Activated naive CD4-positive, alpha-beta T cell (primary cell): ENCODE measurements at places on chromosomes 5 and 9.

DNA sequence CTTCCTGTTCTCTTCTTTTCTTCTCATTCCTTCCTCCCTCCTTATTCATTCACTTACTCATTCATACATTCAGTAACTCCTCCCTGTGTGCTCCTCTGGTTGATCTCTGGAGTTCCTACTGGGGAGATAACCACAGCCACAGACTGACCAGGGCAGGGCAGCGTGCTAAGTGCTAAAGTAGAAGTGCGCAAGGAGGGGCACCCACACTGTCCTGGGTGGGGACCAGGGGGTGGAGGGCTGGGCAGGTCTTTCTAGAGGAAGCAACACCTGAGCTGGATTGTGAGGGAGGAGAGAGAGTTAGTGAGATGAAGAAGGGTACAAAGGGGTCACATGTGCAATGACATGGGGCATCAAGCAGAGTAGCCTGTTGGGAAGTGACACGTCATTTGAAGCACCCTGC lies 13.8 kb downstream of the ENHO start:
- no peak for DNase-seq

DNA sequence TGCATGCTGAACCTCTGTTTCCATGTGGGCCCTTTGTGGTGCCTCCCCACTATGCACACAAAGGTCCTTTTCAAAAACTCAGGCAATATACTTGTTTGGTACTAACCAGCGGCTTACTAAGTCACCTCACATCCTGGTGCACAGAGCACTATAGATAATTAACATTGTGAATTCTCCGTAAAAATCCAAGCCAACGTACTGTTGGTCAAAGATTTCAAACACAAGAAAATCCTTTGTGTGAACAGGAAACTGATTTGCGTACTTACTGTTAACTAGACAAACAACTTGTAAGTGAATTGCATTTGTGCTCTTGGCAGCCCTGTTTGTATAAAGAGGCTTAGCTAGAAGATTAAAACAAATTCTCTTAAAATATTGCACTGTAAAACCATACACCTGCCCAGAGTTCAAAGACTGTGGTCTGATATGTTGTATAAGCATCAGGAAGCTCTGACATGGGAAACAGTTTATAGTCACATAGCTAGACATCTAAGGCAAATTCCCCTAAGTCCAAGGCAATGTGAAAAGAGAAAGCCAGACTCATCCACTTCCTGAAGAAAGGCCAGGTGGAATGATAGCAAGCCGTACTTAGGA lies 125.0 kb upstream of the SLC12A2 start:
- DNase-seq = no peak

DNA sequence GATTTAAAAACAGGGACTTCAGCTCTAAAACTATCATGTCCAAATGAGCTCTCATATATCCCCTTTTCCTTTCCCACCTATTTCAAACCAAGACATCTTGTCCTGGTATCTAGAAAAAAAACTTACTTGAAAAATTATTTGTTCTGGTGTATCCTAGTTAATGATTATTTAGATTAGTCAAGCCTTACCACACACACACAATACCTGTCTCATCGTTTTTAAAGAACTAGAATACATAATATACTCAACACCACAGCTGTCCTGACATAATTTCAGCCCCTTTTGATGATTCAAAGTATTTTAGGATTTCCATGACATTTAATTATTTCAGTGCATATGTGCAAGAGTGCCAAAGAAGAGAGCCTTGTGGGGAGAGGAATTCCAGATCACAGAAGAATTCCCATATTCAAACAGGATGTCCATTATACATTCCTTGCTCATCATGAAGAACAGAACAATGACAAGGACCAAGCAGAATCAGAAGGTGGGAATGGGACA lies 233.7 kb downstream of the SMARCA2 start:
- no peak for DNase-seq

DNA sequence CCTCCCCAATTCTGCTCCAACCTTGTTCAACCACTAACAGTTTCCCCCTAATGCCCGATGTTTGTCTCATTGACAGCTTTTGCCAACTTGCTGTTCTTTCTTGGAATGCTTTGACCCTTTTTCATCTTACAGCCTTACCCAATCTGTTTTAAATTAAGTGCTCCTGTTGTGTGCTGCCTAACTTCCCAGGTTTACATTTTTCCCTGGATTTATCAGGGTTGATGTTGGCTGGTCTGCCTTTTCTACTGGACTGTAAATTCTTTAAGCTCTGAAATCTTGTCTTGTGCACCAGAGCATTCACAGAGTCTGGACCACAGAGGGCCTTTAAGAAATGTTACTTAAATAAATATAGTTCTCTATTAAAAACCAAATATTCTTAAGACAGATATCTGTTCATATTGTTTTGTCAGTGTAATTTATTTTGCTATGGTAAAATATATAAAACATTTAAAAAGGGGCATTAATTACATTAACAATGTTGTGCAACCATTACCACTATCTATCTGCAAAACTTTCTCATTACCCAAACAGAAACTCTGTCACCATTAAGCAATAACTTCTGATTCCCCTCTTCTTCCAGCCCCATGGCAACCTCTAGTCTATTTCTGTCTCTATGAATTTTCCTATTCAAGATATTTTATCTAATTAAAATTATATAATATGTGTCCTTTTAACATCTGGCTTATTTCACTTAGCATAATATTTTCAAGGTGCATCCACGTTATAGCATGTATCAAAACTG lies 73.0 kb downstream of the OSTF1 start:
- no peak for DNase-seq

DNA sequence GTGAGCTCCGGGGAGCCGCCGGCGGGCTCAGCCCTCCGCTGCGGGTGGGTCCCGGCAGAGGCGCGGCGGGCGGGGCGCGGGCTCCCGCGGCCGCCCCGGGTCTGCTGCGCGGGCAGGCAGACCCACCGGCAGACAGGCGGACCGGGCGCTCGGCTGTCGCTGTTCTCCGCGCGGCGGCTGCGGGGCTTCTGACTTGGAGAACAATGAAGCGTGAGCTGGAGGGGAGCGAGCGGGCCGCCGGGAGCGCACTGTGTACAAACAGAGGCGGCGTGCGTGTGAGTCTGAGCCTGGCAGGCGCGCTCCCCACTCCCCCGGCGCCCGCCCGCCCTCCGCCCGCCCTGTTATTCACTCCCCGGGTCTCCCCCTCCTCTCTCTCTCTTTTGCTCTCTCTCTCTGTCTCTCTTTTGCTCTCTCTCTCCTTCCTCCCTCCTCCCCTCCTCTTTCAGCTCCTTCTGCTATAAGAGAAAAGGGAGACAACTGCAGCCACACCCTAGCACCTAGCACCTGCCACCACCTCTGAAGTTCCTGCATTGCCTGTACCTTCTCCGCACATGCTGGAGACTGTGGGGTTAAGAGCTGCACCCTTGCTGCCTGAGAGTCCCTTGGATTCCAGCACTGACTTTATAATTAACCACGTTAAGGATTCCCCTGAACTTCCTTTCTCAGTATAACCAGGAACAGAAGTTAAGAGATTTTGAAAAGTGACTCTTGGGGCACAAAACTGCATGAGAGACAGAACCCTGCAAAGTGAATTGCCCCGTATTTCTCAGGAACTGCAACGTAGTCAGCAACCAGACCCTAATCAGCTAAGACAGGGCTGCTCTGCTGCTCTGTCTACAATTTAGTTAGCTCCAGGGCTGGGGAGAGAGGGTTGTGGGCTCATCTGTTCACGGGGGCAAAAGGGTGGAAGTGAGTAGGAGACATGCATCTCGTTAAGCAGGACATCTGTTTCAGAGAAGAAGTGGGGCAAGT lies at the start of gene EDIL3:
Gene EDIL3 (minus strand): TSS at position 277 of the 972 bp plus-strand sequence. CDS start 506 bp downstream, outside the sequence.
- no peak for DNase-seq

GRCh38 chr5:78971998-78972397 lies 13.1 kb downstream of the ARSB start:
- DNase-seq = no peak

DNA sequence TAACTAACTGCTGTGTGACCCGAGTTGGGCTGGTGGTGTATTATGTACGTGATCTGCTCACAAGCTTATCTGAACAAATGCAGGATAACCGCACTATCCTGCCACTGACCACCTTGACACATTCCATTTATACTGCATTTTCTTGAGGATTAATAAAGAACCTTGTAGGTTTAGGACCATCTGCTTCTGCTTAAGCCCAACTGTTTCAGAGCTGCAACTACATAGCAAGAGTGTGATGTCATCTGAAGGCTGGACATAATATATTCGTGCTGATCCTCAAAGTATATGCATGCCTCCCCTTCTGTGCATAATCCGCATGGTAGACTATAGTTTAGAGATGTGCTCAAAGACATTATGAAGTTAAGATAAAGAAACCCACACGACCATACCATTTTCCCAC lies 435.9 kb downstream of the BNC2 start:
- no peak for DNase-seq

GRCh38 chr9:130556396-130557076 lies 22.8 kb upstream of the FUBP3 start:
- DNase-seq = no peak
